ENCODE measurements at places on chromosomes 1 and 21.

DNA sequence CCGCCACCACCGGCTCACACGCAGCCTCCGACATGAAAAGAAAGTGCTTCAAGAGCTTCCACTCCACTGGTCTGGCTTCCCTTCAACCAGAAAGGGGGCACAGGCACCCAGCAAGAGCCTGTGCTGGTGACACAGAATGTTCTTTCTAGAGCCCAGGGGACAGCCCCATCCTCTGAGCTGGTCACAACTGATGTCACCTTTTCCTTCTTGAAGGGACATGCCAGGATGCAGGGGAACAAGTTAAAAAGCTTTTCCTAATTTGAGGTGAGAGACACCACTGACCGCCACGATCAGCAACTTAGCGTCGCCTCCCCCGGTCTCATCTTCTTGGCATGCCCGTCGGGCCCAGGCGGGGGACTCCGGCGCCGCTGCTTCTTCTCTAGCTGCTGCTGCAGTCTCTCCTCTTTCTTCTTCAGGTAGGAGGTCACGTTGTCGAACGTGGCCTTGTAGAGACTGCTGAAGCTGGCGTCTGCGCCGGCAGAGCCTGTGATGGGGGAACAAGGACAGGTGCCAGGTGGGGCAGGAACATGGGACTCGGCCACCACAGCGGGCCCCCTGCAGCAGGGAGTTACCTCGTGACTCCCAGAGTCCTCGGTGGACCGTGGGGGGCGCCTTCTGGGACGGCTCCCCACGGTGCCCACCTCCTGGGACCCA, 29.5 kb downstream of the WDR4 start:
- DNase-seq = no peak

DNA sequence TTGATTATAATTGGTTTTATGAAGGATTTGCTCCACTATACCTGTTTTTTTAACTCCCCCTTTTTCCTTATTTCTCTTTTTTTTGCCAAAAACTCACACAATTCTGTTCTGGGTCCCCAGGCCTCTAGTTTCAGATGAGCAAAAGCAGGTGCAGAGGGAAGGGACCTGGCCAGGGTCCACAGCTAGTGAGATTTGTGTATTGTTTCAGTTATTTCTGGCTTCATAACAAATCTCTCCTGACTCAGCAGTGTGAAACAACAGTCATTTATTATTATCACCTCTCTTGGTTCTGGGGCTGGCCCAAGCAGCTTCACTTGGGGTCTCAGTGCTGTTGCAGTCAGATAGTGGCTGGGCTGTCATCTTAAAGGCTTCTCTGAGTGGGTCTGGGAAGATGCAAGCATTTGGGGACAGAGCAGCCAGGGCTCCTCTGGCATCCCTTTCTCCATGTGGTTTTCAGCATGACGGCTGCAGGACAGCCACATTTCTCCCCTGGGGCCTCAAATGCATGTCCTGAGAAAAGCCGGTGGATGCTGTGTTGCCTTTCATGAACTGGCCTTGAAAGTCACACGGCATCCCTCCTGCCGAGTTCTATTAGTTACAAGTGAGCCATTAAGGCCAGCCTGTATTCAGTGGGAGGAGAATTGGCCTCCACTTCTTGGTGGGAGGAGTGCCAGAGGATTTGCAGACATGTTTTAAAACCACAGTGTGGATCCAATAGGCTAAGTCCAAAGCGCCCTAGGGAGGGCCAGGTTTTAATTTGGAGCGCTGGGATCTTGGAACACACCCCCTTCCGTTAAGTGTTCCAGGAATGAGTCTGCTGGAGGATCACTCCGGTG, 137.1 kb downstream of the CAMTA1 start:
- DNase-seq = no peak

DNA sequence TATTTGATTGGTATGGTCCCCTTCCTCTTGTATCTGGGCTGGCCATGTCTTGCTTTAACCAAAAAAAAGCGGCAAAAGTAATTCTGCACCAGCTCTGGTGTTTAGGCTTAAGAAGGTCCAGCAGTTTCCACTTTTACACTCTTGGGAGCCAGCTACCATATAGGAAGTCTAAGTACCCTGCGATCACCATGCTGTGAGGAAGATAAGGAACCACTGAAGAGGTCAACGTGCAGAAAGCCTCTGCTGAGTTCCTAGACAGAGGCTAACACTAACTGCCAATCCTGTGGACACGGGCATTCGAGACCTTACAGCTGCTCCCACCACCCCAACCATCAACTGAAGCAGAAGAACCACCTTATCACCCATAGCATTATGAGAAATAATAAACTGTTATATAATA, 331.4 kb downstream of the VAV3 start:
- DNase-seq = no peak

DNA sequence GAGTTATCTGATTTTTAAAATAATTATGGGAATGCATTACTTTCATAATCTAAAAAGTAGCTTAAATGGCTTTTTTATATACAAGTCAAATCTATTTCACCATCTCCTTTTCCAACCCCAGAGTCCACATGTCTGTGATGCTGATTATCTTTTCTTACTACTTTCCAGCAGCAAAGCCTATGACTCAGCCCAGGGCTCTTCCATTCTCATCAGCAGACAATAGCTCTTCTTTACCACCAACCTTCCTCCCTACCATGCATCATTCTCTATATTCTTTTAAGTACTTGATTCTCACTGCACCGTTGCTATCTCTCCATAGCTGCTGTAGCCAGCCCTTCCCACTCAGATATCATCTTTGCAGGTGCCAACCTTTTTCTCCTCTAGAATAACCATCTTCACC, 61.3 kb downstream of the OVGP1 start:
- no peak for DNase-seq

DNA sequence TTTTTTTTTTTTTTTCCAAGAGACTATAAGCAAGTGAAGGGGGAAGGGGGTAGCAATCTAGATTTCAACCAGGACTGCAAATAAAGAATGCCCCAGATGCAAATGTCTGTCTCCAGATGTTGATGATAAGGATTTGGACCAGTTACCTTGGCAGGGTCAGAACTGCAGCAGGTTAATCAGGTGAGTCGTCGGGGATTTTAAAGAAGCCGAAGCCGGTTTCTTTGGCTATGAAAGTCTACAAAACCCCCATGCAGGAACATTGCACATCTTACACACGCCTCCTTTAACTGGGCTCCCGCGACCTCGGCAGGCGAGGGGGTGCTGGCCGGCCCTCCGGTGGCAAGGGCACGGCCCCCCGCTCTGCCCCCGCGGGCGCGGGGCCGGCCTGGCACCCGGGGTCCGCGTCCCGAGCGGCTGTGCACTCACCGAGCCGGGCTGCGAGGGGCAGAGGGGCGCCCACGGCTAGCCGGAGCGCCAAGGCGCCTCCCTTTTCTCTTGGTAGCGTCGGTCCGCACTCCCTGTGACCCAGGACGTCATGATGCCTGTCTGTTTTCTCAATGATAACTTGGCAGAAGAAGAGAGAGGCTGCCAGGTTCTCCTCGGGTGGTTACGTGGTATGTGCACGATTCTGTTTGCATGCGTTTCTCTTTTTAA, 366.3 kb upstream of the ESRRG start:
- DNase-seq = no peak

GRCh38 chr1:85445906-85446305, 19.1 kb downstream of the DDAH1 start:
- no peak for DNase-seq

GRCh38 chr1:89791064-89791726, 29.6 kb upstream of the LRRC8D start:
- no peak for DNase-seq

DNA sequence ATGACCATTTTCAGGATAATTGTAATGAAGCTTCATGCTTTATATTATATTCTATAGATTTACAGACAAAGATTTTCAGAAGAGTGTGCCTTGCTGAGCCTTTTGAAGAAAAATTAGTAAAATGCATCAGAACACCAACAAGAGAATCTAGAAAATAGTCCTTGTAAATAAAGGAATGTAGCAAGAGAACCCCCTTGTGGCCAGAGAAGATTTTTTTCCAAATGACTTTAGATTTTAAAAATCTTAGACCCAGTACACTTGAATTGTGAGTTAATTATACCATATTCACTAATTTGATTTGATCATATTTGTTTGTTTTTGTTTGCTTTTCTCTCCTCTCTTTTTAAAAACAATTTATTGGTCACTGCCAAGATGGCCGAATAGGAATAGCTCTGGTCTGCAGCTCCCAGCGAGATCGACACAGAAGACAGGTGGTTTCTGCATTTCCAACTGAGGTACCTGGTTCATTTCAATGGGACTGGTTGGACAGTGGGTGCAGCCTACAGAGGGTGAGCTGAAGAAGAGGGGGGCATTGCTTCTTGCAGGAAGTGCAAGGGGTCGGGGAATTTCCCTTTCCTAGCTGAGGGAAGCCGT, 12.8 kb upstream of the IFI44L start:
- DNase-seq = no peak
